ENCODE measurements at places on chromosomes 16 and 17.

DNA sequence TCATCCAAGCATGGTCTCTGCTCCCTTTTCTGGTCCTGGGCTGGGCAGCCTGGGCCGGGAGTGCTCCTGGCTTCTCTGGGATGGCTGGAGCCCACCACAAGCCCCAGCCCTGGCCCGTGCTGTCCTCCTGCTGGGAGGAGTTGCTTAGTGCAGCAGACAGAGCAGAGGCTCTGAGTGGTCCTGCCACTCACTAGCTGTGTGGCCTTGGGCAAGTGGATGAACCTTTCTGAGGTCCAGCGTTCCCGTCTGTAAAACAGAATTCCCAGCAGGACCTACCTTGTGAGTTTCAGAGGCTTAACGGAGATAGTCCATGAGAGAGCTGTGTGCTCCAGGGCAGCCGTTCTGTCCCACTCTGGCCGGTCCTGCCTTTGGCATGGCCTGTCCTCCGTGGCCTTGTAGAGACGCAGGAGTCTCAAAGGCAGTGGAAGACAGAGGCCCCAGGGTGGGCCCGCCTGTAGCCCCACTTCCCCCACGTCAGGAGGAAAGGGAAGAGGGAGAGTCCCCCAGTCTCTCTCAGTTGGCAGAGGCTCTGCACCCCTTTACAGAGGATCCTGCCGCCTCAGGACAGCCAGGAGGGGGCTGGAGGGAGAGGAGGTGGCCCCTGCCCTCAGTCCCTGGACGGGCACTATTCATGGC, 7.8 kb downstream of the MYO15B start:
- no peak for DNase-seq

- DNase-seq: no peak
These were observed 5.0 kb upstream of the SDR42E1 start for GRCh38 chr16:82016263-82016662.

GRCh38 chr17:8109661-8110455, 8.5 kb downstream of the ALOXE3 start:
- no peak for DNase-seq

GRCh38 chr17:73929860-73930430, 273.5 kb upstream of the RPL38 start:
- DNase-seq: no peak

- no peak for DNase-seq
These were observed 717 bp downstream of the CYBA start for GRCh38 chr16:88649924-88650748.

- no peak for DNase-seq
These were observed 817 bp downstream of the NDUFAF8 start for GRCh38 chr17:81239714-81240555.

DNA sequence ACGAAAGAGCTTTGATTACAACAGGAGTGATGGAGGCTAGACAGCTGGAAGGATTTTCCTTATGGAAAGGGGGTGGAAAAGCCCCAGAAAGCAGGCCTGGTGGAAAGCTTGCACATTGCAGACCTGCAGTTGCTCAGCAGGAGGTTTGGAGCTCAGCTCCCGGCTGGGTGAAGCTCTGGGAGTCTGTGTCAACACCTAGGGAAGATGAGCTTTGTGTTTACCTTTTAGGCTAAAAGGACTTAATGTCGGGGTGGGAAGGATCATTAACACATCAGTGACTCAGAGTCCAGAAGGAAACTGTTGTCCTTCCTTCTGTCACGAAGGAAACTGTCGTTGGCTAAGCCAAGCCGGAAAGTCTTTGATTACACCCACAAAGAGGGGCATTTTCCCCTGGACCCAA, 48.2 kb downstream of the RAP1GAP2 start:
- no peak for DNase-seq

GRCh38 chr16:17159617-17160016, 311.1 kb downstream of the XYLT1 start:
- DNase-seq: no peak

- no peak for DNase-seq
These were observed 12.1 kb upstream of the DBNDD1 start for GRCh38 chr16:90031186-90031930.

- no peak for DNase-seq
These were observed 7.6 kb downstream of the CCR7 start for GRCh38 chr17:40557531-40558299.

GRCh38 chr17:47717979-47718621, 14.9 kb upstream of the TBX21 start:
- DNase-seq: no peak

DNA sequence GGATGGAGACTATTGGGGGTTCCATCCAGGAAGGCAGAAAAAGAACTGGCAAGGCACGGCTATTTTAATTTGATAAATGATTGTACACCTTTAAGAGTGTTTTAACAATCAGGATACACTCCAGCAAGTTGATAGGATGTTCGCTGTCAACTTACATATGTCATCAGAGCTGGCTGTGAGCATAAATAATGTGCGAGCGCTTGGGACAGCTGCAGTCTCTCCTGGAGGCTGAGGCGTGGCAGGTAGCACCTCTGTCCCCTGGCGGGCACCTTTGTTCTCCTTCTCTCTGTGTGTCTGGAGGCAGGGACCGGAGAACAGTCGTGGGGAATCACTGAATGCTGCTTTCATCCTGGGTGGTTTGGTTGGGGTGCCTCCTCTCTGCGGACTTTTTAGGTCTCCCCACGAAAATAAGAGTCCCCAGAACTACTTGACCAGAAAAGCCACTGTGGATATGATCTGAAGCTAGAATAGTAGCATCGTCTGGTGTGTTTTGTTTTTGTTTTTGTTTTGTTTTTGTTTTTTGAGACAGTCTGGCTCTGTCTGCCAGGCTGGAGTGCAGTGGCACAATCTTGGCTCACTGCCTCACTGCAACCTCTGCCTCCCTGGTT, 9.4 kb downstream of the BAHCC1 start:
- no peak for DNase-seq

DNA sequence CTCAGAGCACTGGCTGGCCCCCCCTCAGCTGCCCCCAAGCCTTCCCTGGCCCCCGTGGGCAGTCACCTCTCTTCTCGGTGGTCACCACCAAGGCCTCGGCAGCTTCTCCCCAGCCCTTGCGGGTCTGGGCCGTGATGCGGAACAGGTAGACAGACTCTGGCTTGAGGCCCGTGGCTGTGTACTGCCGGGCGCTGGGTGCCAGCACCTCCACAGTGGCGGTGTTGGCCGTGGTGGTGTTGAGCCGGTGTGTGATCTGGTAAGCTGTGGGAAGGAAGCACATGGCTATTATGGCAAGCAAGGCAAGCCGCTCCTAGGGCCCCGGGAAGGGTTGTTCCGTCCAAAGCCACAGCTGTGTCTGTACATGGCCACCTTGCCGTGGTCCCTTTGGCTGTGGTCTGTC, 78.4 kb upstream of the CDC42EP4 start:
- no peak for DNase-seq

DNA sequence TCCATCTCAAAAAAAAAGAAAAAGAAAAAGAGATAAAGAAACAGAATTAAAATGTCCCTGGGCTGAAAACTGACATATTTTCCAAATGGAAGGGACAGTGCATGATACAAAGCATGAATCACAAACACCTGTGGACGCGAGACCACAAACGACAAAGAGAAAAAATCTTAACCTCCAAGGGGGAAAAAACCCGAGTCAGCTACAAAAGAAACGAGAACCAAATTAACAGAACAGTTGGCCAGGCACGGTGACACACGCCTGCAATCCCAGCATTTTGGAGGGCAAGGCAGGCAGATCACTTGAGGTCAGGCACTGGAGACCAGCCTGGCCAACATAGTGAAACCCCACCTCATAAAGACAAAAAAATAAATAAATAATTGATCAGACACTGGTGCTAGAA, 1.9 kb downstream of the TRAP1 start:
- DNase-seq: no peak

- DNase-seq: no peak
These were observed 71.4 kb downstream of the ABR start for GRCh38 chr17:1108478-1108764.

GRCh38 chr17:43673516-43674323, 12.0 kb upstream of the MEOX1 start:
- no peak for DNase-seq

GRCh38 chr16:72179204-72179970, 7.4 kb upstream of the PMFBP1 start:
- no peak for DNase-seq

- no peak for DNase-seq
These were observed 2.5 kb downstream of the KNOP1 start for GRCh38 chr16:19715566-19715965.

- DNase-seq: no peak
These were observed 2.4 kb upstream of the SDK2 start for GRCh38 chr17:73646409-73647300.

GRCh38 chr17:1966274-1967086, 58.7 kb downstream of the RTN4RL1 start:
- no peak for DNase-seq

DNA sequence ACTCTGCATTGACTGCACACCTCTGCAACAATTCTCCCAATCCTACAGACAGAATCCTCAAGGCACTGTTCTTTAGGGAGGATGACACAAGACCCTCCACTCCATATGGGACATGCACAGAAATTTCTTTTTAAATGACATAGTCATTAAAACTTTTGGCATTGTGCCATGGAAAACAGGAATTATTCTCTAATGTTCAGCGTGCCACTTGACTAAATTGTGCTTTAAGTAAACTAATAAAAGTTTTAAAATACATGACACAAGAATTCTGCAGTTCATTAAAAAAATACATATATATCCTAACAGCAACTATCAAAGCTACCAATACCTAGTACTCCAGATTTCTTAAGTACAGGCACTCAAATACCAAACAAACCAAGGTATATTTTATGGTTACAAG, 16.0 kb downstream of the CEP112 start:
- no peak for DNase-seq

GRCh38 chr16:85047867-85048455, 20.4 kb downstream of the KIAA0513 start:
- DNase-seq: no peak

- DNase-seq: no peak
These were observed 21.3 kb upstream of the EMP2 start for GRCh38 chr16:10601444-10602408.

GRCh38 chr16:67444259-67445125, 13.6 kb downstream of the HSD11B2 start:
- no peak for DNase-seq

GRCh38 chr16:8990445-8990844, 26.7 kb upstream of the USP7 start:
- no peak for DNase-seq

GRCh38 chr17:64449545-64449944, 630 bp downstream of the MILR1 start:
- DNase-seq: no peak

GRCh38 chr17:43983515-43984411, 20.7 kb upstream of the NAGS start:
- no peak for DNase-seq

GRCh38 chr16:89314357-89314756, 96.9 kb downstream of the ZNF778 start:
- no peak for DNase-seq
